Upper lobe of left lung (tissue), 6 donors: ENCODE measurements at places on chromosomes 16 and 17. TPM values are rescaled to one million over a fixed set of nuclear protein-coding genes. Genes with fewer than 3 reads are reported as not detected.

The SLC13A2 gene
- total RNA-seq, result 0.10 TPM

The ATP2C2 gene
- 54.7 TPM for total RNA-seq

The KCNJ2 gene
- total RNA-seq, result 5.3 TPM

The CPSF4L gene
- total RNA-seq, result not detected

The AOC2 gene
- total RNA-seq, result 5.2 TPM

The ACD gene
- 25.1 TPM for total RNA-seq

The ZDHHC7 gene
- 91.2 TPM for total RNA-seq

The BCAS3 gene
- 111 TPM for total RNA-seq

The KDM6B gene
- 21.9 TPM for total RNA-seq

The NPIPA3 gene
- total RNA-seq, result 1.1 TPM

The CCDC40 gene
- total RNA-seq, result 12.0 TPM

The UBB gene
- 1,314 TPM for total RNA-seq

- H3K36me3 ChIP-seq, result no peaks in the 10 kb centered on the region
- H3K4me1 ChIP-seq, result peaks cover 5% of the 10 kb centered on the region
- no peak for DNase-seq
- no peak overlapping the region for H3K27ac ChIP-seq
Measured at GRCh38 chr16:83995754-83996153, 27.7 kb downstream of the NECAB2 start.

DNA sequence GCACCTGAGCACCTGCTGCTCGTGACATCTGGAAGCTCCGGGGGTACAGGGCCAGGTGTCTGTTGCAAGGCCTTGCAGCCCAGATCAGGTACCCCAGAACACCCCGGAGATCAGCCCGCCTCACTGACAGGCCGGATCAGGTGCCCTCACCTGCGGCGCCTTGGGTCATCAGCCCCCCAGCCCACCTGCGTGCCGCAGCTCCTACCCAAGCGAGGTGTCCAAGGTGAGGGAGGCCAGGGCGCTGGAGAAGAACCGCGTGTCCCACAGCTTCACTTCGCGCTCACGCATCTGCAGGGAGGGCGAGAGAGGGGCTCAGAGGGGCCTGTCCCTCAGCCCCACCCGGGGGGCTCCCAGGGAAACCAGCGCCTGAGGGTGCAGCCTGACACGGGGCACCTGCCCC, 16.1 kb downstream of the VASN start:
- DNase-seq, result no peak
- H3K4me1 ChIP-seq, result peaks cover 15% of the 10 kb centered on the region
- no peak overlapping the region for H3K4me3 ChIP-seq
- peak overlapping the region; percentile 79 for H3K27ac ChIP-seq

- H3K27ac ChIP-seq, result no peak overlapping the region
- no peak overlapping the region for H3K4me3 ChIP-seq
- no peaks in the 10 kb centered on the region for H3K4me1 ChIP-seq
- no peaks in the 10 kb centered on the region for H3K36me3 ChIP-seq
Measured at GRCh38 chr16:9869776-9870175, 312.5 kb downstream of the GRIN2A start.

GRCh38 chr17:65532101-65532890, 29.2 kb downstream of the AXIN2 start:
- peaks cover 40% of the 10 kb centered on the region for H3K36me3 ChIP-seq
- no peak for DNase-seq
- H3K27me3 ChIP-seq, result no peaks in the 10 kb centered on the region
- peak overlapping the region; percentile 67 for H3K27ac ChIP-seq

DNA sequence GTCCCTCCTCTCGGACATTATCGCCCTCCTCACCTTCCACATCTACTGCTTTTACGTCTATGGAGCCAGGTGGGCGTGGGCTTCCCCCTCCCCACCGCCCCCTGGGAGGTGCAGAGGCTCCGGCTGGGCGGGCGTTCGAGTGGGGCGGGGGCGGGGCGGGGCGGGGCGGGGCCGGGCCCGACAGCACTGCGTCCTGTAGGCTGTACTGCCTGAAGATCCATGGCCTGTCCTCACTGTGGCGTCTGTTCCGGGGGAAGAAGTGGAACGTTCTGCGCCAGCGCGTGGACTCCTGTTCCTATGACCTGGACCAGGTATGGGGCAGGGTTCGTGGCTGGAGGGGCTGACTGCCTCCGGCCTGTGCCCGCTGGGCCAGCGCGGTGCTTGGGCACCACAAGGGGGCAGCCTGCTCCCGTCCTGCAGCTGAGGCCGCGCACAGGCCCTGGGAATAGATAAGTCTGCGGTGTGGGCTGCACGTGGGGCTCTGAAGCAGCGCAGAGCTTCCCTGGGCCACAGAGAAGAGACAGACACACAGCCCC, 9.2 kb downstream of the PIGQ start:
- H3K4me1 ChIP-seq, result peaks cover 7% of the 10 kb centered on the region
- no peak overlapping the region for H3K27ac ChIP-seq
- peak overlapping the region; percentile 37 for H3K4me3 ChIP-seq
- peak; percentile 71 for DNase-seq
- no peaks in the 10 kb centered on the region for H3K27me3 ChIP-seq
- peaks cover 36% of the 10 kb centered on the region for H3K36me3 ChIP-seq

DNA sequence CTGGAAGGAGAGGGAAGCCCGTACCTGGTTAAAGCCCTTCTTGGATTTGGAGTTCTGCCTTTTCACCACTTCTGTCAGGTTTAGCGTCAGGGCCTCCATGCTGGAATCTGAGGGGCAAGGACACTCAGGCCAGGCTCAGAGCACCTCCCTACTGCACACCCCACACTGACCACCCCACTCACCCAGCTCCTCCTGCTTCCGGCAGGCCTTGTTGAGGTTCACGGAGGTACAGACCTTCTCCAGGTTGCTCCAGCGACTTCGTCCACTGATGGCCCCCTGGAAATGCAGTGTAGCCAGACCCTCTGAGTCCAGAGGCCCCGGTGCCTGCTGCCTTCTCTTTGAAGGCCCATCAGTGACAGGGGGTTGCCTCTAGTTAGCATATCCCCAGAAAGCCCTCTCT, 14.1 kb upstream of the PIK3R6 start:
- no peak for DNase-seq
- peaks cover 12% of the 10 kb centered on the region for H3K36me3 ChIP-seq
- no peak overlapping the region for H3K4me3 ChIP-seq
- no peaks in the 10 kb centered on the region for H3K27me3 ChIP-seq

GRCh38 chr17:16415031-16415924, at the start of gene TRPV2:
TRPV2 (plus strand) TSS chr17:16415571; CDS start chr17:16417669, 2,098 bp downstream.
- H3K36me3 ChIP-seq, result peaks cover 25% of the 10 kb centered on the region
- H3K27me3 ChIP-seq, result no peaks in the 10 kb centered on the region
- peaks cover 30% of the 10 kb centered on the region for H3K4me1 ChIP-seq

DNA sequence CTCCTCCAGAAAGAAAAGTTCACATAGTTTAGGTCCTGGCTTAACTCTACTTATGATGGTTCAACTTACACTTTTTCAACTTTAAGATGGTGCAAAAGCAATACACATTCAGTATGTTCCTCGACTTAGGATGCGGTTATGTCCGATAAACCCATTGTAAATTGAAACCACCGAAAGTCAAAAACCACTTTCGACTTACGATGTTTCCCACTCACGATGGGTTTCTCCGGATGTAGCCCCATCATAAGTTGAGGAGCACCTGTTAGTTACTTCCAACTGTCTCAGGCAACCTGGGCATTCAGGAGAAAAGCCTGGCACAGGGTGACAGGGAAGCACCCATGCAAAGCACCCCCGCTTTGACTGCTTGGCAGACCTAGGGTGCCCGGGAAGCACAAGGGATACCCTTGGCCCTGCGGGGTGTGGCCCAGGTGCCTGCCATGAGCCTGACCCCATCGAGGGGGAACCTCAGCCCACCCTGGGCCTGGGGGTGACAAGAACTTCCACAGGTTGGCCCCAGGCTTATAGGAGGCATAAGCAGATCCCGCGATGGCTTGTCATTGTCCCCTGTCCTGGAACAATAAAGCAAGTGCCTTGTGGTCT, 14.0 kb downstream of the UNC119 start:
- H3K4me3 ChIP-seq, result no peak overlapping the region
- H3K36me3 ChIP-seq, result no peaks in the 10 kb centered on the region
- H3K4me1 ChIP-seq, result no peaks in the 10 kb centered on the region
- H3K27me3 ChIP-seq, result no peaks in the 10 kb centered on the region
- H3K27ac ChIP-seq, result no peak overlapping the region
- no peak for DNase-seq

GRCh38 chr16:54277845-54278703, 8.5 kb downstream of the IRX3 start:
- DNase-seq, result peak; percentile 18
- no peak overlapping the region for H3K4me3 ChIP-seq

DNA sequence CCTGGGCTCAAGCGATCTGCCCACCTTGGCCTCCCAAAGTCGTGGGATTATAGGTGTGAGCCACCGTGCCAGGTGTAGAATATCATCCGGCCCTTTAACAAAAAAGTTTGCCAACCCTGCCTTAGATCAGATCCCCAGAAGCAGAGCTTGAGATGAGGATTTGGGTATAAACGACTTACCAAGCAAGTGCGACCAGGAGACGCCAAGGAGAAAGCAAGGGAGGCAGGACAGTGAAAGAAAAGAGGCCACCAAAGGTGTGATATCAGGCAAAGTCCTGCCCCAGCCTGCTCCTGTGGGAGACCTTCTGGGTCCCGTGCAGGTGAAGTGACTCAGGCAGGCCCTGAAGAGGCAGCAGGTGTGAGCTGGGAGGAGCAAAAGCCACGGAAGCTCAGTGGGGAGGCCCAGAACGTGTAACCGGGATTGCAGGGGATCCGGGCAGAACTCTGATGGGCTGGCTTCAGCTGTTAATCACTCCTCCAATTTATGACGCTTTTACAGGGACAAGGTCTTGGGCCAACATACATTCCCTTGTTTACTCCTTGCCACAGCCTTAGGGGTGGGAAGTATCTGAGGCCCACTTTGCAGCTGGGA, 14.1 kb upstream of the CALB2 start:
- no peak overlapping the region for H3K4me3 ChIP-seq
- no peaks in the 10 kb centered on the region for H3K36me3 ChIP-seq

- no peaks in the 10 kb centered on the region for H3K27me3 ChIP-seq
- H3K27ac ChIP-seq, result no peak overlapping the region
- no peaks in the 10 kb centered on the region for H3K36me3 ChIP-seq
- no peak for DNase-seq
- no peaks in the 10 kb centered on the region for H3K4me1 ChIP-seq
- H3K4me3 ChIP-seq, result no peak overlapping the region
Measured at GRCh38 chr16:65495106-65495505, 373.2 kb upstream of the CDH11 start.

DNA sequence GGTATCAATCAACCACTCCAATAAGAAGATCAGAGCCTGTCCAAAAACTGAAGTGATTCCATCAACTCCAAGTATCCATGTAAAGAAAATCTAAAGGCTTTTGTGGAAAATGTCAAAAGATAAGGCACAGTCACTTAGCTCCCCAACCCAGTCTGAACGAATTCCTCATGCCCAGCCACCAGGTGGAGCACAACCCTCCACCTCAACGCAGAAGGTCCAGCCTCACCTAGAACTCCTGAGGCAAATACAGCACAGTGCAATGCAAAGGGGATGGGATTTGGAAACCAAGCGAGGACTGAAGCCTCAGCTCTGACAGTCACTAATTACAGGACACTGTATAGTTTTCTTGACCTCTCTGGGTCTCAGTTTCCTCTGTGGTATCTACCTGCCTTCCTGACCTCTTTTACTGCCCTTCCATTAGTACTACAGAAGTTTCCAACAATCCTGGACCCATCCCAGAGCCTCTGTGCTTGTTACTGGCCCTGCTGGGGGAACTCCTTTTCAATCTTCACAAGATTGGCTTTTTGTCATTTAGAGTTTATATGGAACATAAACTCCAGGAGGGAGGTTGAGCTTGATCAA, 2.0 kb downstream of the NCBP3 start:
- H3K36me3 ChIP-seq, result peaks cover 50% of the 10 kb centered on the region
- no peak for DNase-seq
- H3K4me1 ChIP-seq, result peaks cover 19% of the 10 kb centered on the region
- no peaks in the 10 kb centered on the region for H3K27me3 ChIP-seq
- no peak overlapping the region for H3K27ac ChIP-seq
- no peak overlapping the region for H3K4me3 ChIP-seq

- H3K4me1 ChIP-seq, result peaks cover 8% of the 10 kb centered on the region
- H3K27ac ChIP-seq, result no peak overlapping the region
- no peak overlapping the region for H3K4me3 ChIP-seq
- H3K36me3 ChIP-seq, result no peaks in the 10 kb centered on the region
Measured at GRCh38 chr16:73125850-73126524, 78.1 kb upstream of the ZFHX3 start.

- H3K4me3 ChIP-seq, result no peak overlapping the region
- no peak overlapping the region for H3K27ac ChIP-seq
- peaks cover 4% of the 10 kb centered on the region for H3K4me1 ChIP-seq
- no peaks in the 10 kb centered on the region for H3K27me3 ChIP-seq
Measured at GRCh38 chr16:87207965-87208364, 109.2 kb downstream of the C16orf95 start.

GRCh38 chr17:75473246-75473645, 16.8 kb downstream of the TMEM94 start:
- peaks cover 26% of the 10 kb centered on the region for H3K36me3 ChIP-seq
- peaks cover 25% of the 10 kb centered on the region for H3K4me1 ChIP-seq
- H3K27me3 ChIP-seq, result no peaks in the 10 kb centered on the region

- peaks cover 21% of the 10 kb centered on the region for H3K36me3 ChIP-seq
- no peak overlapping the region for H3K4me3 ChIP-seq
- DNase-seq, result peak; percentile 12
- H3K4me1 ChIP-seq, result peaks cover 23% of the 10 kb centered on the region
- H3K27ac ChIP-seq, result no peak overlapping the region
Measured at GRCh38 chr16:57257455-57258070, 12.5 kb downstream of the ARL2BP start.

GRCh38 chr16:2841606-2842339, 11.7 kb downstream of the ZG16B start:
- peak overlapping the region; percentile 75 for H3K27ac ChIP-seq
- H3K27me3 ChIP-seq, result no peaks in the 10 kb centered on the region
- peak overlapping the region; percentile 10 for H3K4me3 ChIP-seq
- no peaks in the 10 kb centered on the region for H3K36me3 ChIP-seq
- H3K4me1 ChIP-seq, result peaks cover 19% of the 10 kb centered on the region

- no peaks in the 10 kb centered on the region for H3K4me1 ChIP-seq
- H3K27ac ChIP-seq, result no peak overlapping the region
- H3K36me3 ChIP-seq, result no peaks in the 10 kb centered on the region
- H3K4me3 ChIP-seq, result no peak overlapping the region
Measured at GRCh38 chr17:33045216-33045615, 53.6 kb downstream of the SPACA3 start.

- no peaks in the 10 kb centered on the region for H3K36me3 ChIP-seq
- no peaks in the 10 kb centered on the region for H3K4me1 ChIP-seq
- no peaks in the 10 kb centered on the region for H3K27me3 ChIP-seq
- no peak overlapping the region for H3K27ac ChIP-seq
- no peak overlapping the region for H3K4me3 ChIP-seq
Measured at GRCh38 chr17:40718930-40719329, 15.4 kb upstream of the KRT24 start.

- H3K36me3 ChIP-seq, result no peaks in the 10 kb centered on the region
- H3K4me3 ChIP-seq, result no peak overlapping the region
- H3K27ac ChIP-seq, result no peak overlapping the region
- no peaks in the 10 kb centered on the region for H3K4me1 ChIP-seq
- H3K27me3 ChIP-seq, result no peaks in the 10 kb centered on the region
Measured at GRCh38 chr16:77328274-77328673, 106.6 kb downstream of the ADAMTS18 start.

- no peak overlapping the region for H3K27ac ChIP-seq
- no peak for DNase-seq
- H3K27me3 ChIP-seq, result no peaks in the 10 kb centered on the region
- no peaks in the 10 kb centered on the region for H3K4me1 ChIP-seq
- H3K36me3 ChIP-seq, result peaks cover 7% of the 10 kb centered on the region
Measured at GRCh38 chr17:28394337-28395116, 11.5 kb downstream of the SLC46A1 start.

GRCh38 chr16:19555938-19556771, 652 bp downstream of the VPS35L start:
- peak overlapping the region; percentile 90 for H3K27ac ChIP-seq
- peaks cover 27% of the 10 kb centered on the region for H3K4me1 ChIP-seq
- H3K27me3 ChIP-seq, result no peaks in the 10 kb centered on the region
- H3K4me3 ChIP-seq, result peak overlapping the region; percentile 87

GRCh38 chr17:17713839-17714238, 32.6 kb downstream of the RAI1 start:
- no peak overlapping the region for H3K4me3 ChIP-seq
- no peaks in the 10 kb centered on the region for H3K36me3 ChIP-seq
- peaks cover 57% of the 10 kb centered on the region for H3K4me1 ChIP-seq
- peak overlapping the region; percentile 44 for H3K27ac ChIP-seq
